Activated CD4-positive, alpha-beta T cell treated with anti-CD3 and anti-CD28 coated beads, Interleukin-2, Interleukin-6, amounts not matched to agents 100 ng/mL and 50 ng/mL, durations not matched to agents 16 hours and 8 hours (primary cell): ENCODE measurements at places on chromosomes 5 and 9.

GRCh38 chr9:76835571-76836283, 70.2 kb downstream of the PRUNE2 start:
- DNase-seq, result no peak

- DNase-seq, result no peak
Measured at GRCh38 chr5:160774666-160775315, 77.2 kb downstream of the ATP10B start.

DNA sequence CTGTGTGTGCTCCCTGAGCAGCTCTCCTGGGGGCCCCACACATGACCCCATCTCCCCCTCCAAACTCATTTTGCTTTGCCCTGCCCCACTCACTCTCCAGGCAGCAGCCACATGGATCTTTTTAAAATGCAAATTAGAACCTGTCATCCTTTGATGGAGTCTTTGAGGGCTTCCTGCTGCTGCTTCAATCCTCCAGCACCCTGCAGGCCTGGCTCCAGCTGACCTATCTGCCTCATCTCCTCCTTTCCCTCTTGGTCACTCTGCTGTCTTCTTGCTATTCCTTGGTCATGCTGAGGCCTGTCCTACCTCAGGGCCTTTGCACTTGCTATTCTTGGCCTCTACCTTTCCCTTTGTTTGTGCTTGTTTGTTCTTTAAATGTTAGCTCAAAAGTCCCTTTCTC, 17.9 kb downstream of the NDST1 start:
- no peak for DNase-seq

- no peak for DNase-seq
Measured at GRCh38 chr5:134073404-134073803, 41.1 kb upstream of the TCF7 start.

- peak; percentile 13 for DNase-seq
Measured at GRCh38 chr9:130713286-130713960, 19.8 kb downstream of the EXOSC2 start.

- DNase-seq, result no peak
Measured at GRCh38 chr5:171390883-171391677, 3.4 kb downstream of the NPM1 start.

DNA sequence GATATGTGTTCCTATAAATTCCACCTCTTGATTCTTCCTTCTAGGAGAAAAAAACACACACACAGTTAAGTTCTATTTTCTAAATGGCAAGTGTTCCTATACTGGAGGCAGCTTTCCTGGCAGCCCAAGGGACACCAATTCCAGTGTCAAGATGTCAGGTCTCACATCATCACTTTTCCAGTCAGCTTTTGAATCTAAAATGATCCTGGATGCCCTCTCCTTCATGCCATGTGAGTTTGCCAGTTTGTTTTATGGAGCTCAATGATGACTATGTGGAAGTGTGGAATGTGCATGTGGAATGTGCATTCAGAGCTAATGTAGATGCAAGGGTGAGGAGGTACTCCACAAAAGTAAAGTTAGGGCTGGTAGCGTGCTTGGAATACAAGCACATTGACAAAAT, 269.3 kb upstream of the NMUR2 start:
- no peak for DNase-seq
